ENCODE measurements at places on chromosomes 1 and 21. TPM values are rescaled to one million over a fixed set of nuclear protein-coding genes. Genes with fewer than 3 reads are reported as not detected.

- DNase-seq = peak; percentile 76
Measured at GRCh38 chr1:27658951-27659496, 13.0 kb downstream of the IFI6 start.

- DNase-seq = no peak
Measured at GRCh38 chr1:165228111-165228655, 128.3 kb downstream of the LMX1A start.

DNA sequence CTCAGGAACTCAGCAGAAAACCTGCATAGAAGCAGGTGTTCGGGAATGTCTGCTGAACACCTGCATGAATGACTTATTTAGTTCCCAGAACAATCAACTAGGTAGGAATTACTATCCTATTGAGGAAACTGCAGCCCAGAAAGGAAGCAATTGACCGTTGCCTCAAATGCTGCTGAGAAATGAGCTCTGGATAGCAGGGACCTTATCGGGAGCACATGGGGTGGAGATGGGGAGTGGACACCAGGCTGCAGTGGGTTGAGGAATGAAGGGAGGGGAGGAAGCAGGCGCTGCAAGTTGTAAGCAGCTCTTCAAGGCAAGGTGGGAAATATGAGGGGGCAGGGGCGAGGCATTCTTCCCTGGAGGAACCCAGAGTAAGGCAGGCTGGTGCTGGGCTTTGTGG lies 10.8 kb upstream of the CDCP2 start:
- DNase-seq = no peak

DNA sequence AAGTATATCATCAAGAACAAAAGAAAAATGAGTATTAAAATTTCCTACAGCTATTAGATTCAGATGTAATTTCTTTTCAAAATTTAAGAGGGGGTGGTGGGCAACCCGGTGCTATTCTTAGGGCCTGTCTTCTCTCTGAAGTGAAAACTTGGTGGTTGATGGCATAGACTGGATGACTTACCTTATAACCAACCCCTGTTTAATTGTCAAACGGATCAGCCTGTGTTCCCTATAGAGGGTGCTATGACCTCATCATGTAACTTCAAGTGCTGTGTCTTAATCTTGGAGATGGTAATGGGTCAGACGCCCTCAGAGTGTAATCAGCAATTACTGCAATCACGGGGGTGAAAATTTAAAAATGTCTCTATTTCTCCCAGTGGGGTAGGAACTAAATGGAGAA lies 176.2 kb downstream of the PCP4 start:
- DNase-seq = no peak

GRCh38 chr1:208103597-208104513 lies 140.3 kb downstream of the PLXNA2 start:
- no peak for DNase-seq

- no peak for DNase-seq
Measured at GRCh38 chr1:63122079-63122478, 200.3 kb upstream of the FOXD3 start.

DNA sequence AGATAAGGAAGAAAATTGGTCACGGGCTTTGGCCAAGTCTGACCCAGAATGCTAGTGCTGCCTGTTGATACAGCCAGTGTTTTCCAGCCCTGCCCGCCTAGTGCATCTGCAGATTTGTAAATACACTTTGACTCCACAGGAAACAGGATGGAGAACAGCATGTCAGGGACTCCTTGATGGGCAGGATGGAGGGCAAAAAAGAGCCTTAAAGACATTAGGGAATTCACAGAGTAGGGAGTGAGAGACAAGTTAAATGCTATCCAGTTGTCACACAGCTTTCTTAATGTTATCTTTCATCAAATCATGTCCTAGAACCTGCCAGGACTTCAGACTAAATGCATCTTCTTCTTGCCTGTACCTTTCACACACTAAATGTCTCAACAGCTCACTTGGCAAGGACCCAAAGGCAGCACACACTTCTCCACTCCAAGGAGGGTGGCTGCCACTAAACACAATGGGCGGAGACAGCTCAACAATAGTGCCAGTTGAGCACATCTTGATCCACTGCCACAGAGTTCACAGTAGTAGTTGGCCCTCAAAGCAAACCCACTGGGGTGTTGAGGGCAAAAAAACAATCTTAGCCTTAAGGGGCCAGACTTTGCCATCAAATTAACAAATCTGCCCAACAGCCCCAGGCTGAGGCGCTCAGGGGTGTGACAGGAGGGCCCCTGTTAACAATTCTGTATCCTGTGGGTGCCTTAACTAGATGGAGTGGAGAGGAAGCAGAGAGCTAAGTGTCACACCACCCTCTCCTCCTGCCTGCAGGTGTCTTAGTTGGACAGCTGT lies 2.7 kb downstream of the HIVEP3 start:
- peak; percentile 65 for DNase-seq

DNA sequence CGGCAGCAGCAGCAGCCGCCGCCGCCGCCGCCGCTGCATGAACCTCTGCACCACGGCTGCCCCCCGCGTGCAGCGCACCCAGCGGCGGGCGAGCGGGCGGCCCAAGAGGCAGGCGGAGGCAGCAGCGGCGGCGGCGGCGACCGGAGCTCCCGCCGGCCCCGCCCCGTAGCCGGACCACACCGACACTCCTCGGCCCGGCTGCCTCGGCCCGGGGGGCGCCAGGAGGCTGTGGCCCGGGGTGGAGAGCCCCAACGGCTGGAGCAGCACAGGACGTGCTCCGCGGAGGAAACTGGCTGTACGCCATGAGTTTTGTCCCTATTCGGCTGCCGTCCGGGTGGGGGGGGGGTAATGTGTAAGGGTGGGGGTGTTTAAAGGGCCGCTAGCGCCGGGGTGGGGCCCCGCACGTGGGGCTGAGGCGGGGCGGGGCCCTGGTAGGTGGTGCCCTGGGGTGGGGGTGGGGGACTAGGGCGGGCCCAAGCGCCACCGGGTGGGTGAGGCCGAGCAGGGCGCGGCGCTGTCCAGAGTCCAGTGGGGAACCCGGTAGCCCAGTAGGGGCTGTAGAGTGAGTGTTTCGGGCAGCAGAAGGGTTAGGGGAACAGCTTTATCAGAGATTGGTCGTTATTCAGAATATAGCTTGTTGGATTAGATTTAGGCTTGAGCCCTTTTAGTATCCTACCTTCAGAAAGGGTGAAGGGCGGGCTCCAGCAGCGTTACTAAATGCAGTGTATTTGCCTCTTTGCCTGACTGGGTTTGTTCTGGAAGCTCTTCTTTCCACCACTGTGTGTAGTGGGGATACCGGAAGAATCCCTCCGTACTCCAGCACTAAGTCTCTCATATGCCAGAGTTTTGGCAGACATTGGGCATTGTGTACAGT lies at the start of gene FAM78B:
TSS of gene FAM78B (minus strand) at position 304 of the 874 bp plus-strand sequence. CDS start 753 bp downstream, outside the sequence.
- peak; percentile 26 for DNase-seq

- DNase-seq = no peak
Measured at GRCh38 chr1:162298266-162298665, 78.4 kb downstream of the SPATA46 start.

GRCh38 chr21:46091631-46092025 lies 6.3 kb upstream of the COL6A2 start:
- DNase-seq = no peak

PLD5 gene
- 2.1 TPM for total RNA-seq

GIPC2 gene
- total RNA-seq = 1.1 TPM

All from renal cortical epithelial cell (primary cell).